ENCODE measurements at places on chromosomes 12 and 14. TPM values are rescaled to one million over a fixed set of nuclear protein-coding genes. Genes with fewer than 3 reads are reported as not detected.

GRCh38 chr12:53113951-53114350 is 10.7 kb downstream of the SOAT2 start:
- no peak for DNase-seq

DNA sequence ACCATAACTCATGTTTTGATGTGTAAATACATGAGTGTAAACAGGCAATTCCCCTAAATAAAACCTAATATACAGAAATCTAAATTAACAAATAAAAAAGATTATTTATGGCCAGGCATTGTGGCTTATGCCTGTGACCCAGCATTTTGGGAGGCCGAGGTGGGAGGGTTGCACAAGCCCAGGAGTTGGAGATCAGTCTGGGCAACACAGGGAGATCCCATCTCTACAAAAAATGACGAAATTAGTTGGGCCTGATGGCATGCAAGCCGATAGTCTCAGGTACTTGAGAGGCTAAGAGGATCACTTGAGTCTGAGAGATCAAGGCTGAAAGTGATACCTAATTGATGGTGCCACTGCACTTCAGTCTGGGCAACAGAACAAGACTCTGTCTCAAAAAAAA is 48.7 kb downstream of the BCAT1 start:
- DNase-seq: no peak

DNA sequence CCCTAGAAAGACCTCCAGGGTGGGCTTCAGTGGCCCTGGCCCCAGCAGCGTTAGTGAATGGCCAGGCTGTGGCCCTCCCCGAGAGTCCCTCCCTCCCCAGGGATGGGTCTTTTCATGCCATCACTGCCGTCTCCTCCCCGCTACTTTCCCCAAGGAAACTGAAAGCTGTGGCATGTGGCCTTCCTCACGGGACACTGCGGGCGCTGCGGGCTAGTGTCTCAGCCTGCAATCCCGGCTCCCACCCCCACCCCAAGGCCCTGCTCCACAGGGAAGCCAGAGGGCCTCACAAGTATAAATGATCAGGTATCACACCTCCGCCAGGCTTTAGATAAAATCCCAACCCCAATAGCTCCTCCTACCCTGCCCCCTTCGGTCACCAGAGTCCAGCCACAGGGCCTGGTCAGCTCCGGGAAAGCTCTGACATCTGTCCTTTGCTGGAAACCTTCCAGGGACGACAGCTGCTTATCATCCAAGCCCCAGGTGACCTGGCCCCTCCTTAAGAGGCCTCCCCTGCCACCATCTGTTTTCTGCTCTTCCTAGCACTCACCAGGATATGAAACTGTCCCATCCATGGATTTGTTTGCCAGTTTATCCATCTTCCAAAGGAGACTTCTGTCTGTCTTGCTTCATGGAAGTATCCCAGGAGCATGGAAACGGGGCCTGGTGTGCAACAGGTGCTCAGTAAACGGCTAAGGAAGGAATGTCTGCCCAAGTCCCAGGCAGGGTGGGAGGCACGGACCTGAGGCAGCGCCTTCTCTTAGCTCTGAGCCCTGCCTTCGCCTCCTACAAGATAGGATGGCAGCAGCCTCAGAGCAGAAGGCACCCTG is 31.6 kb downstream of the CCDC85C start:
- no peak for DNase-seq

- DNase-seq: no peak
Observed at GRCh38 chr12:7006639-7007038, 11.6 kb downstream of the LPCAT3 start.

The PAX9 gene
- total RNA-seq: not detected

The DTX1 gene
- total RNA-seq: 62.8 TPM

The RESF1 gene
- 104 TPM for total RNA-seq

DNA sequence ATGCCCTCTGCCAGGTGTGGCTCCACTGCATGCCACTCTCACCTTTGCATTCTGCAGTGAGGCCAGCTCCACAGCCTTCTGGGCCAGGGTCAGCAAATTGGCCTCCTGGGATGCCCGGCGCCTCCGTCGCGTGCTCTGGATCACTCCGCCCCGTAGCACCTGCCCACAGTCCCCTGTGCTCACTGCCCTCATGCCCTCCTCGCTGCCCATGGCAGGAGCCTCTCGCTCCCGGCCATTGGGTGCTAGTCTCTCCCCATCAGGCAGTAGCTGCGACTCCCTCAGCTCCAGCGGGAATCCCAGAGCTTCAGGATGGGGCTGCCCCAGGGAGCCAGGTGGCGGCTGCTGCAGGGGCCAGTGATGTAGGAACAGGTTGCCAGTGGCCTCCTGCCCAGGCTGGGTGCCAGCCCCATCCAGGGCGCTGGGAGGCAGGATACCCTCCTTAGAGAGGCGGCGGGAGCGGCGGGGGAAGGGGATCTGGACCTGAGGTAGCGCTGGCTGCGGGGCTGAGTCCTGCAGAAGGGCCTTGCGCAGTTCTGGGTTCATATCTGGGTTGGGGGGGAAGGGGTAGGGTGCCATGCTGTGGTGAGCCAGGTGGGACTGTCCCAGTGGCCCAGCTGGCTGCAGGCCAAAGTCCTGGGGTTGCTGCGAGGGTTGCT is 24.5 kb upstream of the PNMA1 start:
- no peak for DNase-seq

- DNase-seq: no peak
Observed at GRCh38 chr12:34600592-34601462, 578.5 kb downstream of the ALG10 start.

The DDX54 gene
- total RNA-seq: 47.5 TPM

DNA sequence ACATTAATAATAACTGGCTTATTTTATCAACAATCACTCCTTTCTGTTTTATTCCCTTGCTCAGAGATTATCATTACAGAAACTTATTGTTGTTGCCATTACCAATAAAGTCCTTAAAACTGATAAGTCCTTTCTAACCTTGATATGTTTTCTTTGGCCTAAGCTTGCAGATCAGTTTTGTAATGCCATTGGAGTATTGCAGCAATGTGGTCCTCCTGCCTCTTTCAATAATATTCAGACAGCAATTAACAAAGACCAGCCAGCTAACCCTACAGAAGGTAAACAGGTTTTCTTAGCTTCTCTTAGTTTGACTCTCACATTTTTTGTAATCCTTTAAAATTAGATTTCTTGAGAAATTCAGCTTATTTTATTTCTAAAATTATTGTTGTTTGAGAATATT is 3.9 kb downstream of the MED21 start:
- no peak for DNase-seq

DNA sequence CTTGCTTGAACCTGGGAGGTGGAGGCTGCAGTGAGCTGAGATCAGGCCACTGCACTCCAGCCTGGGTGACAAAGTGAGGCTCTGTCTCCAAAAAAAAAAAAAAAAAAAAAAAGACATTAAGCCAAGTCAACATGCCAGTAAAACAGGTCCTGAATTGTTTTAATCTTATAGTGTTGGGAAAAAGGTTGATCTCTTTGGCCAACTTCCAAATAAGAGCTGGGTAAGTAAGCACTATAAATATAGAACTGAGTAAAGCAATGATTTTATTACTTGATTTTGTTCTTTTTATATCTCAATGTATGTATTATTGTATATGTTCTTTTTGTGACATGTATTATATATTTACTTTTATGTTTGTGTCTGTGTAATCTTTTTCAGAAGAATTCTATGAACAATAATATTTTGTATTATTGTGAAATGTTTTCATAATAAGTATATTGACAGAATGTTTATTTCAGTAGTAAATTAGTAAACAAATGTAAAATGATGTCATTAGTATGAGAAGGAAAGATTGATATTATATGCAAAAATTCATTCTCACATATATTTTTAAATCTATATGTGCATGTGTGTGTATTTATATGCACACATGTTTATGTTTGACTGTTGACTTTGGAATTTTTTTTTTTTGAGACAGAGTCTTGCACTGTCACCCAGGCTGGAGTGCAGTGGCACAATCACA is 9.6 kb upstream of the AKAP6 start:
- no peak for DNase-seq

The SIX6 gene
- not detected for total RNA-seq

The P2RX4 gene
- 20.0 TPM for total RNA-seq

DNA sequence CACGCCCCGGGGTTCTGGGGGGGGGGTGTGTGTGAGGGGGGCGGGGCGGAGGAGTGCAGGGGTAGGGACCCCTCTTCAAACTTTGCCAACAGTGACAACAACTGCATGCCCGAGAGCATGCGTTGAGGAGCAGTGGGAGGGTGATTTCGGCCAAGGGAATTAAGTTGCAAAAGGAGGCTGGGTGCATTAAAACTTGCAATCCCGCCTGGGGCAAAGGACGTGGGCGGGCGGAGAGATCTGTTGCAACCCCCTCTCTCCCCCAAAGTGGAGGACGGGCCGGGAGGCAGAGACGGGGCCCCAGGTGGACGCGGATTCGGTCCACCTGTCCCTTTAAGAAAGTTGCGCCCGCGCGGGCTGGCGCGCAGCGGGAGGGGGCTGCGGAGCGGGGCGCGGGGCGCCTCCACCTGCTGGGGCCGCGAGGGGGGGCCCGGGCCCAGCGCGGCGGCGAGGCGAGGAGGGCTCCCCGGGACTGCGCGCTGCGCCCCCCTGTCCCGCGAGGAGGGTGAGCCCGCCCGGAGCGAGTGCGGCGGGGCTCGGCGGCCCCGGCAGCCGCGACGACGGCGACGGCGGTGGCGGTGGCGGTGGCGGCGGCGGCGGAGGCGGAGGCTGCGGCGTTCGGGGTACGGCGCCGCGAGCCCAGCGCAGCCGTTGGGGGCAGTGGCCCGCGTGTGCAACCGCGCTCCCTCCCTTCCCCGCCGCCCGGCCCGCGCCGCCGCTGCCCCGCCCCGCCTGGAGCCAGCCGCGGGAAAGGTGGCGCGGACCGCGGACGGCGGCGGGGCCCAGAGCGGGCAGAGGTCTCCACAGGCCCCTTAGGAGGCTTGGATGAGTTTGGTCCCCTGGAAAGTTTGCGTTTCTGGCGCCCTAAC is 530 bp upstream of the FOXN4 start:
- no peak for DNase-seq

- no peak for DNase-seq
Observed at GRCh38 chr12:2457933-2458414, 336.8 kb upstream of the FKBP4 start.

The KCNK10 gene
- 2.3 TPM for total RNA-seq

DNA sequence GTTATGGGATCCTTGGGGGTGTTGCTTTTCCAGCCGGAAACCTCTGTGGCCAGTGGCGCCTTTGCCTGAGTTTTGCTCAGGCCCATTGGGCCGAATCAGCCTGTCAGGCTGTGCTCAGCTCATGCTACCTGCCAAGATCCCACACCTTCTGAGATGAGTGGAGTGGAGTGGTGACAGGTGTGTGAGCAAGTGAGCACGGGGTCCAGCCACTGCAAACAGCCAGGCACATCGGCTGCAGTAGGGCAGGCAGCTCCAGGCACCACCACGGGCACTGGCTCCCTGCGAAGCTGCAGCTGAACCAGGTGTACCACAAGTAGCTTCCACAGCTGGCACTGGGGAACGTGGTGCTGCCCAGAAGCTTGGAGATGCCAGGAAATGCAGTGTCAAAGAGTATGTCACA is 21.1 kb upstream of the WDR89 start:
- DNase-seq: no peak
